ENCODE measurements at places on chromosomes 3 and 15. TPM values are rescaled to one million over a fixed set of nuclear protein-coding genes. Genes with fewer than 3 reads are reported as not detected.

Gene TMEM44
- 34.4 TPM for total RNA-seq

Gene ZIC1
- not detected for total RNA-seq

Gene AMT
- total RNA-seq, result 43.0 TPM

Gene HIGD2B
- not detected for total RNA-seq

Gene CA12
- total RNA-seq, result 2.1 TPM

Gene ENTPD3
- 0.29 TPM for total RNA-seq

Gene IL16
- 0.19 TPM for total RNA-seq

Gene CLDN18
- total RNA-seq, result 0.27 TPM

Gene RBMS3
- 1.3 TPM for total RNA-seq

Gene GOLGA6L1
- total RNA-seq, result not detected

Gene SCAPER
- 29.5 TPM for total RNA-seq

Gene KNG1
- total RNA-seq, result not detected

Gene HRH1
- not detected for total RNA-seq

Gene PCSK6
- 5.7 TPM for total RNA-seq

Gene CISH
- total RNA-seq, result 2.0 TPM

Gene KCNAB1
- total RNA-seq, result not detected

Gene RPL29
- total RNA-seq, result 1,600 TPM

Gene C3orf18
- total RNA-seq, result 12.3 TPM

Gene SETD5
- 462 TPM for total RNA-seq

Gene SYNPR
- total RNA-seq, result 0.18 TPM

Gene OGG1
- 26.0 TPM for total RNA-seq

Gene RTP3
- total RNA-seq, result not detected

Gene AHSG
- total RNA-seq, result not detected

Gene ECE2
- total RNA-seq, result not detected

Gene ACKR2
- total RNA-seq, result 1.1 TPM

Gene SPESP1
- total RNA-seq, result not detected

Gene FMN1
- 0.36 TPM for total RNA-seq

Gene LRRC31
- total RNA-seq, result not detected

Gene GCNT3
- total RNA-seq, result 0.52 TPM

Gene XCR1
- total RNA-seq, result not detected

Gene BCHE
- 0.79 TPM for total RNA-seq

Gene POTEB2
- not detected for total RNA-seq

Data from endodermal cell (in vitro differentiated cells).